ENCODE measurements at places on chromosomes 1 and 21.

GRCh38 chr1:45876000-45876617 is 72.7 kb downstream of the MAST2 start:
- DNase-seq: no peak

DNA sequence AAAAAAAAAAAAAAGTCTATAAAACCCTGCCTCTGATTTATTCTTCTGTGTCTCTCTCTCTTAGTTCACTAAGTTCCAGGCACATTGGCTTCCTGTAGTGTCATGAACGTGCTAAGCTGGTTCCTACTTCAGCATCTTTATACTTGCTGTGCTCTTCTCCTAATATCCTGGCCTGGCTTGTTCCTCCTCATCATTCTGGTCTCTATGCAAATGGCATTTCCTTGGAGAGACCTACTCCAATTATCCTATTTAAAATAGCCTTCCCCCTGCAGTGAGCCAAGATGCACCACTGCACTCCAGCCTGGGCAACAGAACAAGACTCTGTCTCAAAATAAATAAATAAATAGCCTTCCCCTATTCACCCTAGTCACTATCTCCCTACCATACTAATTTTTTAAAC is 9.7 kb upstream of the CLCC1 start:
- no peak for DNase-seq

DNA sequence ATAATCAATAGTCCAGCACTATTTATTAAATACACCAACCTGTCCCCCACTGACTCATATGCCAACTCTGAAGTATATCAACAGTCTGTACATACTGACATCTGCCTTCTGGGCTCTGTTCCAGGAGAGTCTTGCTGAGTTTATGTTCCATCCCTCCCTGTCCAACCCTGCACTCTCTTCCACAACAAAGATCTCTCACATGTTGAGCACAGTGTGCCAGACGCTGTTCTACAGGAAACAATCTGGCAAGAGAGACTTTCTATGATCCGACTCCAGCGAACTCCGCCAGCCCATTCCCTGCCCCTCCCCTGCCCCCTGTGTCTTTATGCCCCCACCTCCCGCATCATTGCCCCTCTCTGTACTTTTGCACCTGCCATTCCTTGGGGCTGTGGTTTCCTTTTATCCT is 3.4 kb downstream of the LACTBL1 start:
- no peak for DNase-seq

DNA sequence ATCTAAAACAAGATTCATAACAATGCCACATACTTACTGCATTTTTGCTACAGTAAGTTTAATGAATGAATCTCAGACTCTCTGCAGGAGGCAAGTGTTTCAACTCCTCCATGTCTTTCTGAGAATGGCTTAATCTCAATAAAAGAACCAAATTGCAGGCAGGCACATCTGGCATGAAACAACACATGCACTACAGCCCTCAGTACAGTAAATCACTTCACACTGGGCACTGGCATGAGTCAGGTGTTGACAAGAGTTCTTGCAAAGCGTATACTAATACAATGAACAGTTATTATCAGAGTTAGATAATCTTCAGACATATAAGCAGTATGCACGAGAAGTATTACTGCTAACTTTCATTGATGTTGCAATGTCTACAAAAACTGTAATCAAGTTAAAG is 1386.8 kb downstream of the MRPL39 start:
- DNase-seq: no peak

DNA sequence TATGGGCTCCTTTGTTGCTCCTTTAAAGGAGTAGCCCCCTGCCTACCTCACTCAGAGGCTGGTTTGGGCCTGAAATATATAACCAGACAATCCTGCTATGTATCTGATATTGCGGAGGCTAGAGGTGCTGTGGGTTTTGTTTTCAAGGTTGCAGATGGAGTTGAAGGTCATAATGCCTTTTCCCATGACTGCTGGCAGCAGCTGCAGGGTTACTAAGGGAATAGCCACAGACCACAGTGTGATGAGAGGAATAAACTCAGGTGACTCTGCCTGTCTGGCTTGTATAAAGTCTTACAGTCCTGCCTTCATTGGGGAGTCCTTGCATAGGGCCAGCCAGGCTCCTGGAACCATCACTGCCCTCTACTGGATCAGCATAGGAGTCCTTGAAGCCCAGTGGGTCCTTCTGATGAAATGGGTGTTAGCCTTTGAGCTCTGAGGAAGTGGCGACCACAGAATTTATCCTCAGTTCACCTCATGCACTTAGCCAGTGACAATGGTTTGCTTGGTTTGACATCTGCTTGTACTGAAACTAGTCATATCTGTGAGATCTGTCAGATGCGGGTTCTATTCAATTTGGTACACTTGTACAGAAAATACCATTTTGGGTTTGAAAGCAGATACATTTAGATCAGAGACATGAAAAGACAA is 174.4 kb upstream of the HMCN1 start:
- peak; percentile 75 for DNase-seq

DNA sequence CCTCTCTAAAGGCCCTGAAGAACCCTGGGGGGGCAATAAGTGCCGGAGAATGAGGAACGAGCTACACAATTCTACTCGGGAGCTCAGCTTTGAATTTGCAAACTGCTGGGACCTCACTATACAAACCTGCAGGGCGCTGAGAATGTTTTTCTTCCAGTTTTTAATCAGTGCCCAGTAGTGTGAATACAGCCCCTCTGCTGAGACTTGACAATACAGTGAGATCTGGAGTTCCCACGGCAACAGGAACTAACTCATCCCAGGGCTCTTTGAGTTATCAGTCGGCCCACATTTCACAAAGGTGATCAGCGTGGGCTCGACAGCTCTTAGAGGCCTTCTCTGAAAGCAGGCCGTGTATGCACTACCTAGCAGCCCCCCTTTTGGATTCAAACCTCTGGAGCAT is 41.7 kb downstream of the TMEM53 start:
- DNase-seq: no peak

GRCh38 chr1:67664048-67664447 is 21.0 kb upstream of the GADD45A start:
- no peak for DNase-seq

DNA sequence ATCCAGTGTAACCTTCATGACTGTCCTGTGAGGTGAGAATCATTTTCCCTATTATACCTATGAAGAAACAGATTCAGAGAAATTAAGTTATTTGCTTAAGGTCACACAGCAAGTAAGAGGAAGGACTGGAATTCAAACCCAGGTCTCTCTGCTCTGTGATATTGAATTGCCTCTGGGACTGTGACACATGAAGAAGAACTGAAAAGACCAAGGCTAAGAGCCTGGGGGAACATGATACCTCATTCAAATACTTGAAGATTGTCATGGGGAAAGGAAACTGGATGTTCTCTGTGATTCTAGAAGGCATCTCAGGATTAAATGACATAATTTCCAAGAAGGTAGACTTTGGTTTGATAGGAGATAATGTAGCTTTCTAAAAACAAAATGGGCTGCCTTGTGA is 3.6 kb downstream of the WDTC1 start:
- no peak for DNase-seq

- DNase-seq: no peak
These were observed 59.6 kb downstream of the CC2D1B start for GRCh38 chr1:52306227-52307006.

GRCh38 chr1:180153032-180153431 is 1.6 kb upstream of the QSOX1 start:
- DNase-seq: no peak

- peak; percentile 77 for DNase-seq
These were observed 302.0 kb downstream of the DUSP10 start for GRCh38 chr1:221439747-221440501.

DNA sequence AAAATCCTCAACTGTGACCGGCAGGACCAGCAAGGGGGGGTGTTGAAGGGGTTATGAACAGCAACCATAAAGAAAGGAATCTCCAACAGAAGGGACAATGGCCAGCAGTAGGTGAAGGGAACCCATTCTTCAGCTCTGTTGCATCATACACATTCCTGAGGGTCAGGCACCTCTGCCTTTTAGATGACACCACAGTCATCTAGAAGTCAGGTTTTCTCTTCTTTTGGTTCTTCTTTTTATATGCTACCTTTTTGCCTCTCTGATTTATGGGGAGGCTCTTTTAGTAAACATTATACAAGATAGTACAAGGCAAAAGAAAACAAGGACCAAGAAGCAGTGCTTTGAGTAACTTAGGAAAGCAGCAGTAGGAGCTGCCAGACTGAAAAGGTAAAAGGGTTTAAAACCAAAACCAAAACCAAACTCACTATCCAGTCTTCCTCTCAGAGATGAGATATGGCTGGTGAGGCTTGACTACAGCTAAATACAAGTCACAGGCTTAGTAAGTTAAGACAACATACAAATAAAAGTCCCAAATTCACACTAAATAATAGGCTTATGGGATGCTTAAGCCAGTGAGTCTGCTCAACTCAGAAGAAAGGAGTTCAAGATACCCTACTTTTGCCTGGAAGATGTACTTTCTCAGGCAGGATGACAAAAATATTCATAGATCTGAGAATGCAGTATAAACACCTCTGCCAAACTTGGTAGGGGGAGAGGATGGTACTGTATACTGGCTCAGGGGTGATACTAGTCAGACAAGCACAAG is 4.1 kb downstream of the TEX38 start:
- no peak for DNase-seq

DNA sequence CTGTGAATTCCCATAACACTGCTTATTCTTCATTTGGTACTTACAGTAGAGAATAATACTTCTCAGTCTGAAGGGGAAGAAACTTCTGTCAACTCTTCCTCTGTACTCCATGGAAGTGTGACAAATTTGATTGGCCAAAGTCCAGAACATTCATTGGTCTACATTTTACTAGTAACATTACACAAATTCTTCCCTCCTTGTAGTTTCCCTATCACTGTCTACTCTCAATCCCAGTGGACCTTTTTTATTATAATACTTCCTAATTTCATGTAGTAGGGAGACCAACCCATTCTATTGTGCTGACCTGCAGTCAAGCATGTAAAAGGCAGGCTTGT is 74.7 kb downstream of the ALG6 start:
- DNase-seq: no peak

DNA sequence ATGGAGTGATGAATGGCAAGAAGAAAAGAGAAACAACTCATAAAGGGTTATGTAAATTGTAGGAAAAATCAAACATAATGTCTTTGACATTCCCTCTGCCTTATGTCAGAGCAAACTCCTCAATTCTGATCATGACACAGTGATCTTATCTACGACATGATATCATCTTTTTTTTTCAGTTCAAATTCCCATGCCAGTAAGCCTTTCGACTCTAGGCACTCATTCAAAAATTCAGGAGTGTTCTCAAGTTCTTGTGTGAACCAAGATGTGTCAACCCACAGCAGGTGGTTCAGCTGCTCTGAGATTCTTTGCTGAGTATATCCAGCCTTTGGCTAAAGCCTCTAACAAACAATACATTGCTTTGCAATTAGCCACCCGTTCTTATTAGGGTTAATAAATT is 97.1 kb upstream of the ESRRG start:
- DNase-seq: no peak

DNA sequence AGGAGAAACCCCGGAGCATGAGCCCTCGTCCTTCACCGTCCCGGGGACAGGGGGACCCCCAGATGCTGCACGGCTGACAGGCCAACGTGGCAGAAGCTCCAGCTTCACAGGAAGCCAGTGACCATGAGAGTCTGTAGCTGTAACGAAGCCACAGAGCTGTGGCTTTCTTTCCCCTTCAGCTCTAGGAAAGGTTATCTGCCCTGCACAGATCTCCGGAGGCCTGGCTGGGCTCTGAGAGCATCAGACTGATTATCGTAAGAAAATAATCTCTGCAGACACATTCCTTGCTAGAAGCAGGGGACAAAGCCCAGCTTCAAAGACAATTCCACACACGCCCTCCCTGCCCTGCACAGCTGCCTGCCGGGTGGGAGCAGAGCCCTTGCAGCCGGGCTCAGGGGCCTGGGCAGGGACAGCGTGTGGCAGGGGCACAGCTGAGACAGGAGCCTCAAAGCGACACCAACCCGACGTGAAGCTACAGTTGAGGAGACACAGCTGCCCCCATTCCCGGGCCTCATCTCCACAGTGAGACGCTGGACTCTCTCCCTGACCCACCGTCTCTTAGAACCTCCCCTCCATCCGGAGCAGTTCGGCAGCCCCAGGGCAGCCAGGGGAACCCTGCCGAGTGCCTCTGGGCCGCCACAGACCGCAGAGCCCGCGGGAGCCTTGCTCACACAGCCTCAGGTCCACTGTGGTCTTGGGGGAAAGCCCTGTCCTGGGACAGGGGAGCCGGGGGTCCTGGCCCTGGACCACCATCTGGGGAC is 30.6 kb downstream of the POFUT2 start:
- DNase-seq: no peak

DNA sequence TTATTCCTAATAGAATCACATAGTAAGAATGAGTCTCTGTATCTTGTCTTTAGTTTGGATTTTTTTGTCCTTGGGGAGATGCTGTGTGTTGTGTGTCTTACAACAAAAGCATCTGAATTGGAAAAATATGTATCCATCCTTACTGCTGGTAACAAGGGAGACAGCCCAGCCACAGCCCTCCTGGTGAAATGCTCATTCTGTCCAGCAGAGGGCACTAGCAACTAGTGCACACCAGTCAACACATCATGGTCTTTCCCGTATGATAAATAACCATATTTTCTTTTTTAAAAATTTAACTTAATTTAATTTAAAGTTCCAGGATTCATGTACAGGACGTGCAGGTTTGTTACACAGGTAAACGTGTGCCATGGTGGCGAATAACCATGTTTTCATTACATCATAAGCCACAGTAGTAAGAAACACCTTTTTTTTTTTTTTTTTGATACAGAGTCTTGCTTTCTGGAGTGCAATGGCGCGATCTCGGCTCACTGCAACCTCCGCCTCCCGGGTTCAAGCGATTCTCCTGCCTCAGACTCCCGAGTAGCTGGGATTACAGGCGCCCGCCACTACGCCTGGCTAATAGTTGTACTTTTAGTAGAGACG is 245.1 kb downstream of the PTBP2 start:
- peak; percentile 89 for DNase-seq

- DNase-seq: peak; percentile 42
These were observed 60.1 kb upstream of the TARBP1 start for GRCh38 chr1:234538930-234539649.

DNA sequence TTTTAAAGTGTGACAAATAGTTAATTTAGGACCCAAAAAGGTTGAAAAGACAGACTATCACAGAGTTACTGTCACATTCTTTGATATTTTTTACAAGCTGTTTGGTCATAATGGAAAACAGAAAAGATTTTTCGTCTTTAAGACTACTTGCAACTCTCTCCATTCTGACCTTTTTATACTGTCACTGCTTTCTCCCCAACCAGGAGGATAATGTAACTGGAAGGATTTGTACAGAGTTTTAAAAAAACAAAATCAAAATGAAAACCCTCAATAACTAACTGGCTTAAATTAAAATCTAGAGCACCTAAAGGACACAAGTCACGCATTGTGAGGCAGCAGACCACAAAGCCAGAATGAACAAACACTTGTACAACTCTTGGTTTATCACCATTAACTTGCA is 257.7 kb downstream of the FAF1 start:
- no peak for DNase-seq

Data from activated effector memory CD4-positive, alpha-beta T cell treated with anti-CD3 and anti-CD28 coated beads, Interleukin-2, amount 50 U/mL, for 16 hours (primary cell).